ENCODE measurements at places on chromosomes 11 and 22.

- DNase-seq: no peak
These were observed 30.6 kb downstream of the ADAMTS8 start for GRCh38 chr11:130397780-130398179.

- peak; percentile 8 for DNase-seq
These were observed 6.2 kb downstream of the SCGB1C1 start for GRCh38 chr11:199004-199581.

DNA sequence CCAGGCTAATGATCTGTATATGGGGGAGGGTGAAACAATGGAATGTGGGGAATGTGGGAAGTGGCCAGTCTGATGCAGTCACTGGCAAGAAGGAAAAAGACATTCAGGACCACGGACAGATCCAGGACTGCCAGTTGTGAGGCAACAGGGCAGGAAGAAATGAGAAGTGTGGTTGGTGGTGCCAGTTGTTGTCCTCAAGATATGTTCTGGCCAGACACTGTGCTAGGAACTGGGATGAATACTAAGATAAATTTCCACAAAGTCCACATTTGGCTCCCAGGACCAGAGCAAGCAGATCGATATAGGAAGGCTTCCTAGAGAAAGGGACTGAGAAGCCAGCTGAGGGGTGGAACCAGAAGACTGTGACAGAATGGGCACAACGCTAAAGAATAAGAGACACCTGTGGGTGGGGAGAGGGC lies 6.8 kb upstream of the TPBGL start:
- DNase-seq: no peak

GRCh38 chr11:80970037-80970436 lies 1529.2 kb upstream of the TENM4 start:
- no peak for DNase-seq

GRCh38 chr11:112962579-112963367 lies 1.6 kb downstream of the NCAM1 start:
- DNase-seq: no peak

- no peak for DNase-seq
These were observed 424.9 kb downstream of the TBC1D22A start for GRCh38 chr22:47187176-47187957.

- DNase-seq: no peak
These were observed 16.2 kb downstream of the MADD start for GRCh38 chr11:47285969-47286770.

DNA sequence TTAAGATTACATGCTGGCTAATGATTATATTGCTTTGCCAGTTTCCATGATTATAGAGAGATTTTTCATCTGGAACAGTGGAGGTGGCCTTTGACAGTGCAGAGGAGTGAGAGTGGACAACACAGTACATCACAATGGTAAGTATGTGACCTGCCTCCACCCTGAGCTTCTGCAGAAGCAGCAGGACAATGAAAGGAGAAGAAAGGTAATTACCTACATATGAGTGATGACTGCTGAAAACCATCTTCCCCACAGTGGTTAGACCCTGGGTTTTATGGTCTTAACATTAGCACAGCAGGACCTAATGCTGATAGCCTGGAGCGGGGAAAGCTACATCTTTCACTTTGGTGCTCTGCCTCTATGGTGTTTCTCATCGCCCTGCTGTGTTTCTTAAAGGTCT lies 454.7 kb upstream of the DDI1 start:
- no peak for DNase-seq

DNA sequence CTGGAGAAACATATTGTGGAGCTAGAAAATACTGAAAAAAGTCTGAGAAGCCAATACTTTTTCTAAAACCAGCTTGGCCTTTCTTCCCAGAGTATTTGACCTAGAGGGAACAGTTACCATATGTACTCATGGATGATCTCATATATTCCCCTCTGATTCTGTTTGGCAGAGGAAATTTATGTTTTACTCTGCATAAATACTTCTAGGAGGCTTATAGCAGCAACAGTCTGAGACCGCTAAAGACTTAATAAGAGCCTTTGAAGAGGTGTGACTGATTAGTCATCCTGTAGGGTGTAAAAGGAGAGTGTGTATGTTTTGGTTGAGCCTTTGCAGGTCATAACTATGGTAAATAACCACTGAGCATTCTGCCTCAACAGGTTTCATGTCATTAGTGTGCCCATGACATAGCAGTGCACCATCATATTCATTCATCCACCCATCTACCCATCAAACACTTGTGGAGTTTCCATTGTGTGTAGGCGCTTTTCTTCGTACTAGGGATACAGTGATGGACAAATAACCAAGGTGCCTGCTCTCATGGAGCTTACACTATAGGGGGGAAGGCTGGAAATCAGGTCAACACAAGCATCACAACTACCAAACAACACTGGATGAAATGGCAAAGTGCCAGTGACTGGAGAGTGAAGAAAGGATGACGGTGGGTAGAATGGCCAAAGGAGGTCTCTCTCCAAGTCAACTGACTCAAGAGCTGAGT lies 44.5 kb downstream of the TRAF6 start:
- no peak for DNase-seq

- no peak for DNase-seq
These were observed 63.7 kb downstream of the MAML2 start for GRCh38 chr11:96279018-96279895.

DNA sequence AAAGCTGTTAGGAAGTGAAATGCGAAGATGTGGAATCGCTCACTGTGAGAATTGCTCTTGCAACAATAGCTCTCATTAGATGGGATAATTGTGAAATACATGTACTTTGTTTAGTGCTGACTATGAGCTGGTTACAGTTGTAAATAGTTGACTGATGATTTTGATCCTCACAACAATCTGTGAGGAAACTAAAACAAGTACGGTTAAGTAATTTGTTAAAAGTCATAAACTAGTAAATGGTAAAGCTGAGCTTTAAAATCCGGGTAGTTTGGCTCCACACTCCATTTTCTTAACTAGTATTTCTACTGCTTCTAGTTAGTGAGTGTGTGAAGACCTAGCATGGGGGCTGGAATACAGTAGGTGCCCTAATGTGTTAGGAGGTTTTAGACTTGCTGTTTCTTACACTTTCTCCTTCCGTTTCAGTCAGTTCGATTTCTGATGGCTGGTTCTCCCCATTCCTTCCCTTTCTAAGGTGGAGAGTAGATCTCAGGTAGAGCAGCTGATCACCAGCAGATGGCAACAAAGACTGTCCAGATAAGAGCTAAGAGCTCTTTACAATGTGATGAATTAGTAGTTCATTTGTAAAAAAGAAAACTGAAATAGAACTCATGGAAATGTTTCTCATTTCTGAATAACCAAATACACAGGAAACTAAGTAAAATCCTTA lies 16.3 kb upstream of the CYP2R1 start:
- DNase-seq: peak; percentile 26

- no peak for DNase-seq
These were observed 2.3 kb upstream of the ANO1 start for GRCh38 chr11:70075836-70076235.

All from activated naive CD4-positive, alpha-beta T cell treated with anti-CD3 and anti-CD28 coated beads, Interleukin-2, amount 50 U/mL, for 16 hours (primary cell).